Activated CD4-positive, alpha-beta T cell treated with anti-CD3 and anti-CD28 coated beads, Interleukin-2, Interleukin-6, amounts not matched to agents 100 ng/mL and 50 ng/mL, durations not matched to agents 16 hours and 8 hours (primary cell): ENCODE measurements at places on chromosomes 7 and 10.

DNA sequence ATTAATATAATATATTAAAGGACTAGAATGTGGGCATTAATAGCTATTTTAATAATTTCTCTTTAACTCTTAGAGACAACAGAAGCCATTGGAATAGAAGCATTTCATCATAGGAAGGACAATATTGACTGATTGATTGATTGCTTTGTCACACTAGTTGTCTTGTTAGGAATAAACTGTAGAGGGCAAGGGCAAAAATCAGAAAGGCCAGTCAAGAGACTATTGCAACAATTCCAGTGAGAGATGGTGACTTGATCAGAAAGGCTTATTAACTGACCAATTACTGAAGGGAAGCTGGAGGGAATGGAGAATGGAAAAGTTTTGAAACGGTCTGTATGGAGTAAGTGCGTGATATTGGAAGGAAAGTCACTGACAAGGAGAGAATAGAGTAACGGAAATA lies 87.3 kb downstream of the RUNDC3B start:
- no peak for DNase-seq

- DNase-seq: no peak
These were observed 7.6 kb upstream of the HOXA13 start for GRCh38 chr7:27207348-27207985.

- no peak for DNase-seq
These were observed 195.8 kb upstream of the SEMA3C start for GRCh38 chr7:81114633-81115032.

DNA sequence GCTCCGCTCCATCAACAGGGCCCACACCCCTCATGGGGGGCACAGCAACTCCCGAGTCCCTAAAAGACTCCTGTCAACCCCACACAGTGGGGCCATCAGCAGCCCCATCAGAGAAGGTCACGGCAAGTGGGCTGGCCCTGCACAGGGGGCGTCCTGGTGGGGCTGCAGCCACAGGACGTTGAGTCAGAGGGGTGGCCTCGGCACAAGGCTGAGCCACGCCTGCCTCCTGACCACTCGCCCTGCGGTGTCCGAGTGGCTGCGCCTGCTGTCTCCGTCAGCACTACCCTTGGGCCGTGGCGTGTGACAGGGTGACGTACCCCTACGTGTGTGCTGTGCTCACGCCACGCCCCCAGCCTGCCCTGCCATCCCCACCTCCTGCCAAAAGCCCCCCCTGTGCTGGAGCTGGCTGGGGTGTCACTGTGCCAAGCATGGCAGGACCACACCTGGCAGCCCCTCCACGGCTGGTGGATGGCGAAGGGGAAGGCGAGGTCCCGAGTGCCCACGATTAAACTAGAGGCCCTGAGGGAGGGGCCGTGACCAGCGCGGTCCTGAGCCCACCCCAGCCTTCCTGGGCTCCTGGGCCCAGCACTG lies 26.0 kb upstream of the NKX6-2 start:
- no peak for DNase-seq

DNA sequence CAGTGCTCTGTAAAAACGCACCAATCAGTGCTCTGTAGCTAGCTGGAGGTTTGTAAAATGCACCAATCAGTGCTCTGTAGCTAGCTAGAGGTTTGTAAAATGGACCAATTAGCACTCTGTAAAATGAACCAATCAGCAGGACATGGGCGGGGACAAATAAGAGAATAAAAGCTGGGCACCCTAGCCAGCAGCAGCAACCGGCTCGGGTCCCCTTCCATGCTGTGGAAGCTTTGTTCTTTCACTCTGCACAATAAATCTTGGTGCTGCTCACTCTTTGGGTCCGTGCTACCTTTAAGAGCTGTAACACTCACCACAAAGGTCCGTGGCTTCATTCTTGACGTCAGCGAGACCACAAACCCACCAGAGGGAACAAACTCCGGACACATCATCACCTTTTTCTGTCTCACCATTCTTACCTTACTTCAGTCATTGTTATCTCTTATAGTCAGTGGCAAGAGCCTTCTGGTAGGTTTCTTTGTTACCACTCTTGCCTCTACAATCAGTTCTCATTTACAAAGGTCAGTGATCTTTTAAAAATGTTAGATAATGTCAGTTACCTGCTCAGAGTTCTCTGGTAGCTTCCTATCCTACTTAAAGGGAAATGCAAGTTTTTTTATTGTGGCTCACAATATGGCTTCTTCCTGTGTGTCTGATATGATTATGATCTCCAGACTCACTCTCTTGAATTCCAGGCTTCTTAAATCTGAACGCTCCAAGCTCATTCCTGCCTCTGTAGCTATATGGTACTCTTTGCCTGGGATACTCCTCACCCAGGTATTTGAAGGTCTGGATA lies 4.5 kb downstream of the STAM start:
- DNase-seq: peak; percentile 67

DNA sequence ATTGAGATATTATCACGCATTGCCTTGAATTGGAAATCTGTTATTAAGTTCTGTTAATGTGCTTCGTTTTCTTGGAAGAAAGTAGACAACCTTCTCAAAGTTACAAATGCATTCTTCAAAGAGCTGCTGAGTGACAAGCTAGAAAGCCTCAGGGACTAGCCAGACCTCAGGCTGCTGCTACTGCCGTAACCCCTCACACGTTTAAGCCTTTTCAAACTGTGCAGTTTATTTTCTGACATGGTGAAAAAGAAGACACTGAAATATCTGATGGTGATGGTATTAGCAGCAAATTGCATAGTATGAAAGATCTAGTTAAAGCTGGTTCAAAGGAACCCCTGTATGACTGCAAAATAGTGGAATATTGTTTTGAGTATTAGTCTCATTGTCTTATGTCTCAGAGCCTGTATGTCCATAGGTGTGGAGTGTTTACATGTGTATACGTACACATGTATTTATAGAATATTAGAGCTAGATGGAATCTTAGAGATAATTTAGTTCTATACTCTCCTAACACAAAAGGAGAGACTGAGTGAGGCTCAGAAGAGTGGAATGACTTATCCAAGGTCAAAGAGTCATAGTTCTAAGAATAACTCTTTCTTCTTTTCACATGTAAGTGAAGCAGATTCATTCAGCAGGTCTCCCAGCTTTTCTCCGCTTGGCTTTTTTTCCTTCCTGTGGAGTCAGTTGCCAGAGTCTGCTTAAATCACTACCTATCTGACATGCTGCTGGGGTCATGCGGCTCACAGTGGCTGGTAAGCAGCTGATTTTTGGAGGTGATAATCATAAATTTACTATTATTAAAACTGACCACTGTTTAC lies 431.9 kb downstream of the PLXDC2 start:
- DNase-seq: no peak

DNA sequence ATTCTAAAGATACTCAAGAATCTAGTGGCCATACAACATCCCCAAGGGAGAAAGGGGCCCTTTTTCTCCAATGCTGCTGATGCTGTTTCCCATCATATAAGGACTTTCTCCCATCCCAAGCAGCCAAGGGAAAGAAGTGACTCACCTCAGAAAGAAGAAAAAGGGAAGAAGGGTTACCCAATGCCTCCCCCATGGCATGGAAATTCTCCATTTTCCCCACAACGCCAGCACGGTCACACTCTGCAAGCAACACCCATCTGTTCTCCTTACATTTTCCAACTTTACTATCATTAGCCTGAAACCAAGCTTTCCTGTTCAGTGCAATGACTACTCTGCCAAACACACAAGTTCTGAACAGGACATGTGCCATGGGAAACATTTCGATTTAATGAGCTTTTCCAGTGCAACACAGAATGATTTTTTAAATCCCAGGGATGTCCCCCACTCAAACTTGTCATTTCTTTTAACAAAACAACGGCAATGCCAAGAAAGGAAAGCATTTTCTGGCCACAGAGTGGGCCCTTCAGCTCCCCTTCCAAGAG lies 67.9 kb downstream of the PTPRN2 start:
- DNase-seq: no peak

DNA sequence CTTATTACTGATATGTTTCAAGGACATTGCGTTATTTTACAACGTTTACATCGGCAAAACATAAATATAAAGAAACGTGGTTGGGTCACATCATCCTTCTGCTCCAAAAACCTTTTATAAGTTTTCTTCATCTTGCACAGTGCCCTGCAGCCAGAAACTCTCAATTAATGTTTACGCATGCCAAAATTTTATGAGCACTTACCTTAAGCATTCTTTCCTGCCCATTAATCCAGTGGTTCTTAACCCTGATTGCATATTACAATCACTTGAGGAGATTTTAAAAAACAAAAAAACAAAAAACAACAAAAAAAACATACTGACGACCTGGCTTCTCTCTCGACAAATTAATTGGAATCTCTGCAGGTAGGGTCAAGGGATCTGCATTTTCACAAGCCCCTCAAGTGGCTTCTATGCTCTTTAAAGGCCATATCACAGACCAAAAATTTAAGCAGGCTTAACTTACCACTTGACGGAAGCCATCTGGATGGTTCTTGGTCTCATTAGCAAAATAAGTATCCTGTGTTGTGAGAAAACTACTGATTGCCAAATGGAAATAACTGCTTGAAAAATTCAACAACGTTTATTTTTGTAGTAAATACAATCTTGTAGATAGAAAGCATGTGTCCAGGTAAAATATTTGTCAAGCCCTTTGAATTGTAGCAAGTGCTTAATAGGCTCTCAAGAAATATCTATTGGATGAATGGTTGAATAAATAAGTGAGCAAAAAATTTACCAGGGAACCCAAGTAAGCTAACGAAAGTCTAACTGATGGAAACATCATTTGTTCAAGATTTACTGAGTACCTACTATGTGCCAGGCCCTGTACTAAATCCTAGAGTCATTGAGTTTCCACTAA lies 30.9 kb upstream of the SLC16A12 start:
- DNase-seq: no peak

- DNase-seq: no peak
These were observed 4.8 kb upstream of the KNDC1 start for GRCh38 chr10:133154996-133155778.

DNA sequence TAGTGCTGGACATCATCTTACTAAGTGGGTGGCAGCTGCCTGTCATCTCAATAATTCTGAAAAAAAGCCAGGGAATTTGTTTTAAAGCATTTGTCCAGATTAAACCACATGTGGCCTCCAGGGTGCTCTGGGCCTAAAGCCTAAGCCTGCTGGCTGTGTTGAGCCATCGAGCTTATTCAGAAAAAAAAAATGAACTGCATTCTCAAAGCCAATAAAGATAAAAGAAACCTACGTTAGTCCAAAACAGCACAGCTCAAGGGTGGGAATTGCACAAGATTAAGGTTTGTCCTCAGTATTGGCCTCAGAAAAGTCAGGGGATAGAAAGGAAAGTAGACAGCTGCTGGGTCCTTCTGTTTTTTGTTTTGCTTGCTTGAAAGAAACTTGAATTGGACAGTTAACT lies 22.6 kb upstream of the PRTFDC1 start:
- no peak for DNase-seq

GRCh38 chr10:77361831-77362230 lies 275.8 kb downstream of the KCNMA1 start:
- no peak for DNase-seq

DNA sequence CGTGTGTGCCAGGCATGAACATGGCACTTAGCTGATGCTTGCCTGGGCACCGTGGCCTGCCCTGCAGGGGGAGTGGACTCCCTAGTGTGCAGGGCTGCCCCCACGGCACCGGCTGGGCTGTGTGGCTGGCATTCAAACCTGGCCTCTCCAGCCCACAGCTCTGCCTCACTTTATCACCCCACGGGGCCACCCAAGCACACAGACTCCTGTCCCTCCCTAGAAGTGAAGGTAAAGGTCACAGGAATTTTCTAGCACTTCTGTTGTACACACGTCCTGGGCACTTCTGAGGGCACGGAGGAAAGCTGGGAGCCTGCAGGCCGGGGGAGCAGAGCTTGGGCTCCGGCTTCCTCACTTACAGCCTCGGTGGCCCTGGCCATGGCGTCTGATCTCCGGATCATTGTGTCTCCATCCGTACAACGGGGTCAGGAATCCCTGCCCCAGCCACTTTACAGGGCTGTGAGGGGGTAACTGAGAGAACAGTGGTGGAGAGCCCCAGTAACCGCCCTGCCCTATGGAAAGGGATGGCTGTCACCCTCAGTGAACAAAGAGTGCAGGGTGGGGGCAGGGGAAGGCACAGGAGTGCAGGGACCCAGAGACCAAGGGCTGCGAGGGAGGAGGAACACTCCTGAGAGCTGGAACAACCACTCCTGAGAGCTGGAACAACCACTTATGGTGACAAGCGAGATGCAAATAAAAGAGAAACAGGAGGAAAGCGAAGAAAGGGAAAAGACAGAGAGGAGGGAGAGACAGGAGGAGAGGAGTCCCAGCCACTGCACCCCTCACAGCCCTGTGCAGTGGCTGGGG lies 3.9 kb upstream of the PYROXD2 start:
- DNase-seq: no peak

DNA sequence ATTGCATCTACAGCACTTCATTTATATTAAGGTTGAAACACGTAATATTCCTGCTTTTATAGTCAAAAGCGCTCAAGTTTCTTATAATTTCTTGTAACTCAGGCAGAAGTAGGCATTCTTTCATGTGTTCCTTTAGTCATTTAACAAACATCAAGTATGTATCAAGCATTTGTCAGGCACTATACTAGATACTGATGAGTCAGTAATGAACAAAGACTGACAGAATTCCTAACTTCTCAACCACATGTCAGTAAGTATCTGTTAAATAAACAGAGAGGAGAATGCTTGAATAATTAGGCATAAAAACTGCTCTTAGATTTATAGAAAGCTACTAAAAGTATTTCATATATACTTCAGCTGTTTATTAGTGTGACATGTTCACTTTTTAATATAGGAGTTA lies 9.9 kb downstream of the CRPPA start:
- no peak for DNase-seq

- DNase-seq: no peak
These were observed 55.1 kb downstream of the CPED1 start for GRCh38 chr7:121043314-121044234.

GRCh38 chr10:44245601-44245938 lies 139.3 kb downstream of the CXCL12 start:
- no peak for DNase-seq

DNA sequence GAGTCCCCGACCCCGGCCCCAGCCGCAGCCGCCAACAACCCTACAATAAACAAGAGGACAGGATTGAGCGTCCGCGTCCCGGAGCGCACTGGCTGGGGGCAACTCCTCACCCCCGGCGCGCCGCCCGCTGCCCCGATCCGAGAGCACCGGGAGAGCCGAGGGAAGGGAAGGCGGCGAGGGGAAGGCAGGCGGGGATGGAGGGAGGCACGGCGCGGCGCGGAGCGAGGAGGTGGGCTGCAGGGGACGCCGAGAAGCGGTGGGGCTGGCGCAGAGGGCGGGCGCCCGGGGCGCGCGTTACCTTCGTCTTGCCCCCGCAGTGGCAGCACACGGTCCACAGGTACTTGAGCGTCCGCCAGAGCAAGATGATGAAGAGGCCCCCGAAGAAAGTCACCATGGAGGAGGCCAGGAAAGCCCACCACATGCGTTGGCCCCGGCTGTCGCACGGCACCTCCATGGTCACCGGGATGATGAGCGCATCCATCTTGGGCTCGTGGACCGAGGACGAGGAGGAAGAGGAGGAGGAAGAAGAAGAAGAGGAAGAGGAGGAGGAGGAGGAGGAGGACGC lies 559 bp downstream of the KCNMA1 start:
- no peak for DNase-seq

GRCh38 chr7:147804032-147804431 lies 786.5 kb upstream of the C7orf33 start:
- DNase-seq: no peak

- no peak for DNase-seq
These were observed 332.5 kb downstream of the PTPRN2 start for GRCh38 chr7:158255156-158255555.
